ENCODE measurements at places on chromosomes 6 and 20. TPM values are rescaled to one million over a fixed set of nuclear protein-coding genes. Genes with fewer than 3 reads are reported as not detected.

RIPPLY2 gene
- total RNA-seq, result not detected

WFDC5 gene
- total RNA-seq, result not detected

PREP gene
- total RNA-seq, result 37.8 TPM

CTSZ gene
- total RNA-seq, result 61.9 TPM

SLC35B3 gene
- total RNA-seq, result 12.0 TPM

FAM83C gene
- not detected for total RNA-seq

MED20 gene
- total RNA-seq, result 17.6 TPM

CNR1 gene
- total RNA-seq, result 6.5 TPM

PRL gene
- not detected for total RNA-seq

LAMA5 gene
- 33.2 TPM for total RNA-seq

MAN1A1 gene
- total RNA-seq, result 52.7 TPM

ANKEF1 gene
- 4.5 TPM for total RNA-seq

Data from transverse colon (tissue), 4 donors.